Esophagus squamous epithelium (tissue), 5 donors: ENCODE measurements at places on chromosomes 12 and 14.

- DNase-seq, result no peak
Measured at GRCh38 chr12:101174541-101174940, 35.5 kb downstream of the SLC5A8 start.

- DNase-seq, result no peak
Measured at GRCh38 chr12:121404734-121405133, 4.8 kb downstream of the RNF34 start.

- no peak for DNase-seq
Measured at GRCh38 chr14:91142214-91142668, 28.4 kb downstream of the DGLUCY start.

DNA sequence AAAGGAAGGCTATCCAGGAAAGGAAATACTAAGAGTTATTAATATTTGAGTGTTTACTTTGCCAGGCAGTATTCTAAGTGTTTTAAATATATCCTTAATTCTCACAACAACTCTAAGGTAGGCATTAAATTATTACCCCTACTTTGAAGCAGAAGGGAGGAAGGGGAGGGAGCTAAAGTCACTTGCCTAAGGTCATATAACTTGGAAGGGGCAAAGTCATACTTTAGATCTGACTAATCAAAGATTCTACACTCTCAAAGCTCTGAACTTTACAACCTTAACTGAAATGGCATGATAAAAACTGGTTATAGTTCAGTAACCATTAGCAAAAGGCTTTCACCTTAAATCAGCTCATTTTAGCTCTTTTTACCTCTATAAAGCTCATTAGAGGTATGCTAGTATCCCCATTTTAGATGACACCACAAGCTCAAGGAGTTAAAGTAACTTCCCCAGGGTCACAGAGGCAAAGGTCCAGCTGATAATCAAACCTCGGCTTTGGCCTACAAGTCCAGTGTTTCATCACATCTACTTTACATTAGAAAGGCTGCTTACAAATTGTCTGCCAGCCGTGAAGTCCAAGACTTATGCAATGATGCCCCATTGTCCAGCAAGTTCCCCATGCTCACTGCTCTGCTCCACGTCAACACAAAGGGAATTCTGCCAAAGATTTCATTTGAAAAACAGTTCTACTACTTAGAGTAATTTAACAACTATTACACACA, 223.9 kb downstream of the MED13L start:
- DNase-seq, result no peak

DNA sequence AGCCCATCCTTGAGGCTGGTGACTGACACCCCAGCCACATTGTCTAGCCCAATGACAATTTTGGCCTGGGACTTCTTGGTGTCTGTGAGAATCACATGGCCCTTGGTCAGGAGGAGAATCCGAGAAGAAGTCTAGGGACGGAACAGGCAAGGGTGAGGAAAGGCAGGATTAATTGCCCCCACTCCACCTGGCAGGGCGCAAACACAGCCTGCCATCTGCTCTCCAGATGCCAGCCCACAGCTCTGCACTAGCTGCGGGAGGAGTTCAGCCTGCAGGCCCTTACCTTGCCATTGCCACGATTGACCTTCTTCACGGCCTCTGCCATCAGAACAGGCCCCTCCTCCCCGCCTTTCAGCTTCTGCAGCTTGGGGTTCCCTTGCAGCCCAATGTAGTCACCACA, 13.1 kb upstream of the TAC3 start:
- no peak for DNase-seq

DNA sequence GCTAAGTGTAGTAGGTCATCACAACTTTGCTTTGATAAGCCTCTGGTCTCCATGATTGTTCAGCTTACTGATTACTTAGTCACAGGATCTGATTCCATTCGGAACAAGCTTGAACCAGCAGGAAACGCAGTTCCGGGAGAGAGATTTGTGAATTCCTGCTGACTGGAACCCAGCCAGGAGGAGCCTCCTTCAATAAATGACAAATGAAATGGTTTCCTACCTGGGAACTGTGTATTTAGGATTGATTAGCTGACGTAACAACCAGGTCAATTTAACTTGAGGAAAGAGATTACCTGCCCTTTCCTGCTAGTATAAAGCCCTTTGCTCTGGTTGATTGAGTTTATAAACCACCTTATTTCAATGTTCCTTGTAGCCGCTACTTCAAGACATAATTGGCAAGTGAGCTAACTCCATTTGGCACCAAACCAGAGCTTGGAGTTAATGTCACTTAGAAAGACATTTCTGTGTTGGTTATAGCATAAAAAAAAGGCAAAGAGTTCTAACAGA, 35.1 kb upstream of the KCNH3 start:
- no peak for DNase-seq

- DNase-seq, result no peak
Measured at GRCh38 chr12:78818487-78818886, 46.1 kb upstream of the SYT1 start.

DNA sequence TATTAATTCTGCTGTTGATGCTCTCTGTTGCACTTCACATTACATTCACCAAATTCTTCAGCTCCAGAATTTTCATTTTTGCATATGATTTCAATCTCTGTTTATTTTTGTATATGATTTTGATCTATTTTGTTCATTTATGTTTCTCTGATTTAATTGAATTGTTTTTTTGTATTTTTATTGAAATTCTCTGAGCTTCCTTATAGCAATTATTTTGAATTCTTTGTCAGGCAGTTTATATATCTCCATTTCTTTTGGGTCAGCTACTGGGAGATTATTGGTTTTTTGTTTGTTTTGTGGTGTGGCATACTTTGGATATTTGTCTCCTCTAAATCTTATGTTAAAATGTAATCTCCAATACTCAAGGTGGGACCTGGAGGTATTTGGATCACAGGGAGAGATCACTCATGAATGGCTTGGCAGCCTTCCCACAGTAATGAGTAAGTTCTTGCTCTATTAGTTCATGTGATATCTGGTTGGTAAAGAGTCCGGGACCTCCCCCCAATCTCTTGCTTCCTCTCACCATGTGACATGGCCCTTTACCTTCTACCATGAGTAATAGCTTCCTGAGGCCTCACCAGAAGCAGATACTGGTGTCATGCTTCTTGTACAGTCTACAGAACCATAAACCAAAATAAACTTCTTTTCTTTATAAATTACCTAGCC, 8.7 kb upstream of the TCL1A start:
- DNase-seq, result no peak

- DNase-seq, result no peak
Measured at GRCh38 chr14:90778571-90779255, 37.5 kb downstream of the TTC7B start.

DNA sequence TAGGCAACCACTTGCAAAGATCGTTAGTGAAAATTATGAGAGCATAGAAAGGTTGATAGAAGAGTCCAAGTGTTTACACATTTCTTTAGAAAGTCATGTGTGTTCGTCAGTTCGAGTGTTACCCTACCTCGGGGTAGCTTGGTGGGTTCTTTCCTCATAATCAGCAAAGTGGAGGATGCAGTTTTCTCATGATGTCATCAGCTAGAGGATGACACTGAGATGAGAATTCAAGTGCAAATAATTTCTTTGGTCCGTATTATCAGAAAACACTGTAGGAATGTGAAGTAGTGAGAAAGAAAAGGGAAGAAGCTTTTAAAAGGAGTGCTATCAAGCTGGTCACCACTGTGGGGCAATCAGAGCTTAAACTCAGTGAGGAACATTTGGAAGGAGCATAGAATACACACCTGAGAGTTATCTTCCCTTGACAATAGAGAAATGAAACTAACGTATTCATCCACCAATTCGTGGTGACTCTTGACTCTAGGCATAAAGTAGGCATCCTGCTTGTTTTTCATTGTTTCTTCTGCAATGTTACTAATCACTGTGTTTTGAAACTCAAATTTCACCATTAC, 1340.9 kb upstream of the TMEM132C start:
- DNase-seq, result no peak

DNA sequence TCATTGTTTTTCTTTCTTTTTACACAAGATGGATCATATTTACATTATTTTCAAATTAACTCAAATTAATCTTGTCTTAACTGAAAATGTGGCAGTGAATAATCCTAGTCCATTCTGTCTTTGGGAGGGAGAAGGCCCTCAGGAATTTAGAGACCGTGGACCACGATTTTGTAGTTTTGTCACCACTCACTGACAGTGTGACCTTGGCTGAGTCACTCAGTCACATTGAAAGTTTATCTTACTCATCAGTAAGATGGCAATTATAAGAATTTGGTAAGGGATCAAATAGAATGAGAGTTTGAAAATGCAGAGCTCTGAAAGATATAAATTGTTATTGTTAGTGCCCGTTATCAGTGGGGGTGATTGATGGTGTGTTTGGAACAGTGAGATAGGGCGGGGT, 16.4 kb downstream of the FOXJ2 start:
- DNase-seq, result no peak

DNA sequence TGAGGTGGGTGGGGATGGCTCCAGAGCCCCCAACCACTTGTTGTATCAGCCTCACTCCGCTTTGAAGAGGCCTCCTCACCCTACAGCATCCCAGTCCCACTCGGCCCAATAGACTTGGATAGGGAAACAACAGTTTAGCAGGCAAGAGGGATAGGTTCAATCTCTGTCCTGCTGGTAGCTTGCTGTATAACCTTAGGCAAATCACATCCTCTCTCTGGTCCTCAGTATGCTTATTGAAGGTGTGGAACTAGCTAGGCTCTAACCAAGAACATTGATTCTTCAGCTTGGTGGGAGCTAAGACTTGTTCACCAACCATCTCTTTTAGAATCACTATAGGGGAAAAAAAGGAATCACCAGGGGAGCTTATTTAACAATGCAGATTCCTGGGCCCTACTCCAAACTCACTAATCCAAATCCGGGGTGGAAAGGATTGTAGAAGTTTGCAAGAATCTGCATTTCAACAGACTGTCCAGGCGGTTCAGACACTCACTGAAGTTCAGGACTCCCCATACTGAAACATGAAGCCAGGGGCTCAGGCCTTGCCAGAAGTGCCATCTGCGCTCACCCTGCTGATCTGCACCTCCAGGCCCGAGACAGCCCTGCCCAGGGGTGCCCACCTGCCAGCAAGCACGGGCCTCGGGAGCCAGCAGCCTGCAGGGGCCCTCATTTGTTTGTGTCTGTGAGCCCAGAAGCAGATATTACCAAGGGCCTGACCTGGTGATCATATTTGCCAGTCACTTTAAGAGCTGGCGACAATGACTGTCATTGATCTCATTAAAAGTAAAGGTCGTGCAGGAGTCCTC, 113.0 kb downstream of the ADCK1 start:
- DNase-seq, result no peak

DNA sequence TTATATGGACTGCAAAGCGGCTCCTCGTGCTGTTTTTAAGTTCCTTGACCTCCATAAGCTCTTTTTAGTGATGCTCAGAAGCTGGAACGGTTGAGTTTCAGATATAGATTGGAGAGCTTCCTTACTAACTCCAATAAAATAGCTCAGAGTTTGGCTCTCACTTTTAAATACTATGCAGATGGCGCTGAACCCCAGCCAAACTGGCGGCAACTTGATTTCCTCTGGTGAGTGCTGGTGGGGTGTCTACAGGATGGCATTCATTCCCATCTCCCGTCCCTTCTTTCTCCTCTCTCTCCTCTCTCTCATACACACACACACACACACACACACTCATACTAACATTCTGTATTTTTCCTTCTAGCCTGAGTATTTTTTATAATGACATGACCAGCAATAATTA, 346.3 kb downstream of the ETNK1 start:
- DNase-seq, result no peak

DNA sequence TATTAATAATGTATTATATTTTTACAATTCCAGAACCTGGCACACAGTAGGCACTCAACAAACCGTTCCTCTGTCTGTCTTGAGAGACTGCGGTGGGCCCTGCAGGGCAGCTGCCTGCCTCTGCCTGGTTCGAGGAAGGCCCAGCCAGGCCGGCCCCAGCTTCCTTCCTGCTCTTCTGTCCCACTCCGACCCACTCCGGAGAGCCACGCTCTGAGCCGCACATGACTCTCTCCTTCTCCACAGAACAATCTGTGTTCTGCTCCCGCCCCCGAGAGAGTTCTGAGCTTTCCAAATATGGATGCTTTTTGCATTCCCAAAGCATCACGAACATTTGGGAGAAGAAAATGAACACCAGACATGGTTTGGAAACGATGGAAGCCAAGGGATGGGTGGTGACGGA, 57.3 kb downstream of the TTC7B start:
- DNase-seq, result no peak

DNA sequence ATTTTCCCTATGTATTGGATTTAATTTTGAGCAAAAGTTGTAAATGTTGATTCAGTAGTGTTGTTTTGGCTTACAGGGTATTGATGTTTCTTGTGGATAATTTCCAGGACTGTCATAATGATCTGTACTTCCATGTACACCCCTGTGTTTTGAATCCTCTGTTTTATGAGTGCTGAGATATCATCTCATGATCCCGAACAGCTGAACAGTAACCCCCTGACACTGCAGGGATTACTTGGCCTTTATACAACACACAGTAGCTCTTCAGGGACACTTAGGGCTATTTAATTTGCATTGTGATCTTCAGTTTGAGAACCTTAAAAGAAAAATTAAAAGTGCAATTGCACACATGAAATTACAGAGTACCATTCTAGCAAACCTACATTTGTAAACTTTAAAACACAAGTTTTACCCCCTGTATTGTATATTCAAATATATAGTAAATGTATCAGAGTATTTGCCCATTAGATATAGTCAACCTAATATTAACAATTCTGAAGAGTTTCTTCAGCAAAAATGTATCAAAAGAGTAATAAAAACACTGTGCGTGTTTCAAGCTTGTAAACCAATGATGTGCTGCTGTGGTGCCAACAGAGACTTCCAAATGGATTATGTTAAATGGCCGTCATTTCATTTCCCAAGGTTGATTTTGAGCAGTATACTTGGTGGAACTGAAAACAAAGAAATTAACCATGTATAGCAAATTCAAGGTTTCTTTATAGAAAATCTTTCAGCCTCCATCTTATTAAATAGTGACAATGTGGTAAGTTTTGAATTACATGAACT, 27.9 kb upstream of the MYF6 start:
- DNase-seq, result no peak

DNA sequence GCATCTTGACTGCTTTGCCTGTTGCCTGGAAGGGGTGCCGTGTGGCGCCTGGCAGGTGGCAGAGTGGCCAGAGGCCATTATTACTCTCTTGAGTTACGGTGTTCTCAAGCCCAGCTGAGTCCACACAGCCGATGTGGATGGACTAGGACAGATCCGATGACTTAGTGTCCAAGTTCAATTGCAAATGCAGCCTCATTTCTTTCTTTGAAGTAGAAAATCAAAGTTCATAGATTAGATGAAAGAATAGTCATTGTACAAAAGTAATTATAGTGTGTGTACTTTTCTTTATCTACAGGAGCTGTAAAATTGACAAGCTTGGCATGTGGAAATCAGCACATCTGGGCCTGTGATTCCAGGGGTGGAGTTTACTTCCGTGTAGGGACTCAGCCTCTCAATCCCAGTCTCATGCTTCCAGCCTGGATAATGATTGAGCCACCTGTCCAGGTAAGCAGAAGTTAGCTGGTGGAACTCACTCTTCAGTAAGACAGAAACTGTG, 44.7 kb downstream of the ANKRD9 start:
- DNase-seq, result no peak

DNA sequence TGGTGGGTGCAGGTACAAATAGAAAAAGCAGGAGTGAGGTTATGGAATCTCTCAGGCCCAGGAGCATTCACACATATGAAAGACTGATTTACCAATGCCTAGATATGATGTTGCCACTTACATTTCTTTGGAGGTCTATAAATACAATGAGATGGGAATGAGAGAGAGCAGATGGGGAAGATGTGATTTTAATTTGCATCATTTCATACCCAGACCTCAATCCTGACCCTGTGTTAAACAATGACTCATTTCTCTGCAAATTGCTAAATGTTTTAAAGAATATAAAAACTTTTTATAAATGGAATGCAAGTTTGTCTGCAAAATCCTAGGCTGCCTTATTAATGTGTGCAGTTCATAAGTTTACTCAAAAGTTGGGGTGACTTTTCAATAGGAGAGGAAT, 38.6 kb upstream of the GNG2 start:
- DNase-seq, result no peak

GRCh38 chr14:89125216-89125615, 291.8 kb downstream of the FOXN3 start:
- no peak for DNase-seq
